SW480 (cell line): ENCODE measurements at places on chromosomes 12 and 14.

- DNase-seq: no peak
Measured at GRCh38 chr14:77347751-77348150, 26.9 kb downstream of the GSTZ1 start.

GRCh38 chr14:81193924-81194633 is 26.7 kb downstream of the GTF2A1 start:
- no peak for DNase-seq

DNA sequence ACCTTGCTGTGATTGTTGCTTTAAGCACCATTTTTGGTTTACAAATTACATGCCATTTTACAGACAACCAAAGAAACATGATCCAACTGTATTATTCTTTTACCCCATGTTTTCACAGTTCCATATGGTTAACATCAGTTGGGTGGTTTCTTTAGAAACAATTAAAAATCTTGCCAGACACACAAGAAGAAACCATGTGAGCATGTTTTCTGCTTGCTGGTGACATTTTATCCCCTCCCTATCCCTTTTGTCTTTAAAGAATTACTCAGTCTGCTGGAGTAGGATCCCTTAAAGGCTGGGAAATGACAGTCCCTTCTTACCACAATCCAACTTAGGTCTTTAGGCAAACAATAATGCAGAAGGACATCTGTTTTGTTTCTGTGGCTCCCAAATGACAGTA is 121.8 kb upstream of the PLXNC1 start:
- DNase-seq: no peak

- no peak for DNase-seq
Measured at GRCh38 chr12:105559310-105559709, 228.8 kb downstream of the C12orf75 start.

DNA sequence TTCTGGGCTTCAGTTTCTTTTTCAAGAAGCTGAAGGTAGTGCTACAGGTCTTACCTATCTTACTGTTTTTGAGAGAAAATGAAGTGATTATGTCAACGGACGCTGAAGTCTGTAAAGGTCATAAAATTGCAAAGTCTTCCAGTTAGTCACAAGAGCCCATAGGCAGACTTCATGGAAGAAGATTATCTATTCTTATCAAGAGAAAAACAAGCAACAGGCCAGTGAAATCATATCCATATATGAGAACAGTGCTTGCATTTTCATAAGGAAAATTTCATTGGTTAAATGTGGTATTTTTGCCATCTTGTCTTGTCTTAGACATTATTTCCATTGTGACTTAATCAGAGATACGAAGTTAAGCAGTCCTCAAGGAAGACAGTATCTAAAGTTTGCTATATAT is 412.7 kb upstream of the SEL1L start:
- no peak for DNase-seq

DNA sequence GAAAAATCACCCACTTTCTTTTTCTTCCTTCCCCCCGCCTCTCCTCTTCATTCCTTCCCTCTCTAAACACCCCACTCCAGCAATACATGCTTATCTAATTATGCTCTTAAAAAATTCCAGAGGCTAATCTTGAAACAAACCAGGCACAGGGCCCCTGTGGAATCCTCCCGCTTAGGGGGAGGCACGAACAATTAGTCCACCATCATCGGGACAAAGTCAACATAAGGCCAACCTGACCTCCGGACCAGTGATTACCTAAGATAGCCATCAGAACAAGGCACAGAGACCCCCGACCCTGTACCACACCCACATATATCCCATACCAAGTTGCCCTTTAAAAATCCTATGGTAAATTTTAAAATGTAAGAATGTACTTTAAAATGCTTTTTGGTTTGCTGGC is 47.1 kb downstream of the KIF21A start:
- DNase-seq: no peak
